ENCODE measurements at places on chromosomes 3 and 15.

- DNase-seq = no peak
Observed at GRCh38 chr3:106129939-106130338, 261.1 kb upstream of the CBLB start.

DNA sequence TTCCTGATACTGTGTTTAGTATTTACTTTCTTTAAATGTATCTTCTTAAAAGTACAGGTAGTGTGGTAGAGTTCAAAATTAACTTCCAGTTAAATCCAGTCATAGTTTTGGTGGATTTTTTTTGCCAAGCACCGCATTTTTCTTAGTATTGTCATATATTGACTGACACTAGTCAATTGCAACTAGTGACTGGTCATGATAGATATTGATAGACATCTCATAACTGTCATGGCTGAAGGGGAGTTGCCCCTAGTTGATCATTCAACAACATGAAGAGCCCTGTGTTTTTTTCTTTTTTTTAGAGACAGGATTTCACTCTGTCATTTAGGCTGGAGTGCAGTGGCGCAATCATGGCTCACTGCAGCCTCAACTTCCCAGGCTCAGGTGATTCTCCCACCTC is 22.1 kb downstream of the RAB8B start:
- DNase-seq = no peak

GRCh38 chr15:62979252-62979651 is 63.3 kb upstream of the TPM1 start:
- no peak for DNase-seq

GRCh38 chr3:38998086-38998485 is 53.7 kb downstream of the SCN11A start:
- no peak for DNase-seq

- DNase-seq = no peak
Observed at GRCh38 chr3:129358177-129358771, 70.2 kb downstream of the EFCAB12 start.

GRCh38 chr3:120559242-120560061 is 36.7 kb upstream of the NDUFB4 start:
- DNase-seq = no peak

DNA sequence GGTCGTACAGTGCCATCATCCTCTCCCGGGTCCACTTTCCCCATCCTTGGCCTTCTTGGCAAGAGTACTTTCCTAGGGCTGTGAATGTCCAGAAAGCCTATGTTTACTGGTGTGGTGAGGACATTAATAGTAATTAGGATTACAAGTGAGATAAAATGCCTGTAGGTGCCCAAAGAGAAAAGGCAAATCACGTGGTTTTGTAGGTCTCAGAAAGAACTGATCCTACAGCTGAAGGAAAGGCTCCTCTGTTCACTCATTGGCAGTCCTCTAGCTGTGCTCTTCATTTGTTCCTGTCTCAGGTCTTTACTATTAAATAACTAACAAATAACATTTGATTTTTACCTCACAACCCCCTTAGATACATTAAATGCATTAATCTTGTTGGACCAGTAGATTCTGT is 220.1 kb upstream of the CBLB start:
- no peak for DNase-seq

DNA sequence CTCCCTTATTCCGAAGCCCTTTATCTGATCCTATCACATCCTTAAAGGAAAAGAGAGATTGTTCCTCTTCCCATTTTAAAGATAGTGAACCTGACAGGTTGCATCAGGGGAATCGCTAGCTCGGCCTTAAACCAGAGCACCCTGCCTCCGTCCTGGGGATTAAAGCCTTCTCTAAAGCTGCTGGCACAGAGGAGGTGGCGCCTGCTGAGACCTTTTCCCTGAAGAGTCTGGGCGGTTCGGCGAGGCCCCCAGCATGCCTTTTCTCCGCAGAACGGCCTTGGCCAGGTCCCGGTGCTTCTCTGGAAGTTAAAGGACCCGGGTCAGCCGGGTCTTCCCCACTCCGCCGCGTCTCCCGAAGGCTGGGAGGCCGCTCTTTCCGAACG is 593 bp downstream of the FAM219B start:
- DNase-seq = peak; percentile 17

- no peak for DNase-seq
Observed at GRCh38 chr3:120416868-120417267, 33.9 kb downstream of the FSTL1 start.

DNA sequence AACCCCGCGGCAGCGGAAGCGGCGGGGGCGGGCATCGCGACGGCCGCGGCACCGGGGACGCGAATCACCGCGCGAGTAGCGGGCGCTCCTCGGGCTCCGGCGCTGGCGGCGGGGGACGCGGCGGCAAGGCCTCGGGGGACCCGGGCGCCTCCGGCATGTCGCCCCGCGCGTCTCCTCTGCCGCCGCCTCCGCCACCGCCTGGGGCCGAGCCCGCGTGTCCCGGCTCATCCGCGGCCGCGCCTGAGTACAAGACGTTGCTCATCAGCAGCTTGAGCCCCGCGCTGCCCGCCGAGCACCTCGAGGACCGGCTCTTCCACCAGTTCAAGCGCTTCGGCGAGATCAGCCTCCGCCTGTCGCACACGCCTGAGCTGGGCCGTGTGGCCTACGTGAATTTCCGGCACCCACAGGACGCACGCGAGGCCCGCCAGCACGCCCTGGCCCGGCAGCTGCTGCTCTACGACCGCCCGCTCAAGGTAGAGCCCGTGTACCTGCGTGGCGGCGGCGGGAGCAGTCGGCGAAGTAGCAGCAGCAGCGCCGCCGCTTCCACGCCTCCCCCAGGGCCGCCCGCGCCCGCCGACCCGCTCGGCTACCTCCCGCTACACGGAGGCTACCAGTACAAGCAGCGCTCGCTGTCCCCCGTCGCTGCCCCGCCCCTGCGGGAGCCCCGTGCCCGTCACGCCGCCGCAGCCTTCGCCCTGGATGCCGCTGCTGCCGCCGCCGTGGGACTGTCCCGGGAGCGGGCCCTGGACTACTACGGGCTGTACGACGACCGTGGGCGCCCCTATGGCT is 675 bp downstream of the RBM15B start:
- DNase-seq = peak; percentile 30

GRCh38 chr3:186965141-186965879 is 35.0 kb downstream of the ST6GAL1 start:
- DNase-seq = no peak

DNA sequence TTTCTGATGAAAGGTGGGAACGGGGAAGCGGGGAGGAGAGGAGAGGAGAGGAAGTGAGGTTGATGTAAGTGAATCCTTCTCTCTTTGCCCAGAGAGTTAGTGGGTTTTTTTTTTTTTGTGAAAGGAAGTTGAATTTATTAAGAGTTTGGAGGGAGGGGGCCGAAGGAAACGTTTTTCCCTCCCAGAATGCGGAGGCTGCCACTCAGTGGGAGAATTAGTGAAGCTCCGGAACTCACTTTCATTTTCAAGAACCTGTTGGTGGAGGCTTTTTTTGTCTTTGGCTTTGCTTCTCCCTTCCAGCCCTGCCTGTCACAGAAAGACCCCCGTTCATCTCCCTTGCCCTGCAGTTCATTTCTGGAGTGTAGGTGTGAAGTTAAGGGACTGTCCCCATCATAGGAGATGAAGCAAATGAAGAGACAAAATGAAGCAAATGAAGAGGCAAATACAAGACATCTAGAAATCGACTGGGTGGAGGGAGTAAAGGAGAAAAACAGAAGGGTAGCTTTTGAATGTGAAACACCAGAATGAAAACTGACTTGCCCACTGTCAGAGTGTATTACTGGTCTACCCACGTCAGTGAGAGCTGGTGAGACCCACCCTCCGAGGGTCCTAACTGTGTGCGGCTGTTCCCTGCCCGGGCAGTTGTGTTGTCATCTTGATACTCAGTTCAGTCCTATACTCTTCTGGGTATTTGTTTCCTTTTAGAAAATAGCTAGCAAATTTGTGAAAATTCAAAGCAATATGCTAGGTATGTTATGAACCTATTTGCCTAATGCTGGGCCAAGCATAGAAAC is 91.5 kb downstream of the ITPR1 start:
- DNase-seq = no peak

All from activated CD8-positive, alpha-beta memory T cell treated with anti-CD3 and anti-CD28 coated beads for 1 hour (primary cell).